ENCODE measurements at places on chromosomes 3 and 15. TPM values are rescaled to one million over a fixed set of nuclear protein-coding genes. Genes with fewer than 3 reads are reported as not detected.

DNA sequence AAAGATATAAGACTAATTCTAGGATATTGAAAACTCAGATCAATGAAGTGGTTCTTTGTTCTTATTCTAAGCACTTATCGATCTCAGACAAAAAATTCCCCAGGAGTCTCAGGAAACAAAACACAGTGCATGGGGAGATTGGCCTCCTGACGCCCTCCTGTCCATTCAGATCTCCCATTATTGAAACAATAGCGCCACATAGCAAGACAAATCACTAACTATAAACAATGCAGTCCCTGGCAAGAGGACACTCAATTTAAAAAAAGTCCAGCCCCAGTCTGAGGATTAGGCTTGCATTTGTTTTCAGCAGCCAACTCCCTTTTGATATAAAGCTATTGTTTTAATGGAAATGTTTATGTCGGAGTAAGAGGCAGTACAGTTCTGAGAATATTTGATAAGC lies 528.2 kb downstream of the GABRG3 start:
- no peak for DNase-seq

DNA sequence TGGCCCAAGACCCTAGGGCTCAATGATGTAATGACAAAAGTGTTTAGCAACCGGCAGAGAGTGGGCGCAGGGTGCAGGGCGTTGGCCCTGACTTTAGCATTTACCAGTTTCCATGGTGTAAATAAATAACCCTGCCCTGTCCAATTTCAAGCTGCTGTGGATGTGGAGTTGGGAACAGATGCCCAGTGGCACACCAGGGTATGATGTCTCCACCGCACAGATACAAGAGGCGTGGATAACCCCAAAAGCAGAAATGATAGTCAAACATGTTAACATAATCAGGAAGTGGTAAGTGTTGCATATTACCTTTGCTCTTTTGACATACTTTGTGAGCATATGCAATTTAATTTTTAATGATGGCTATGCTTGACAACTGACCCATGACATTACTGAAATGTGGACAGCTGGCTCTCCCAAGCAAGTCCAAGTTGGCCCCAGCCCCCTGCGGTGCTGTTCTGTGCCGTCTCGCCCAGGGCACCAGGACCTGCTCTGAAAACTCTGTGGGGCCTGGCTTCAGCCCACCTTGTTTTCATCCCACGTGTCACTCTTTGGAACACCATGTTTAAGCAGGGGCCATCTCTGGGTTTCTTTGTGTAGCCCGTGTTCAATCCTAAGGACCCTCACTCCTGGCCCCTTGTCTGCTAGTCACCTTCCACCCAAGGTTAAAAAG lies 10.8 kb upstream of the ANPEP start:
- no peak for DNase-seq

GRCh38 chr15:38905632-38906031 lies 341.0 kb upstream of the RASGRP1 start:
- no peak for DNase-seq

DNA sequence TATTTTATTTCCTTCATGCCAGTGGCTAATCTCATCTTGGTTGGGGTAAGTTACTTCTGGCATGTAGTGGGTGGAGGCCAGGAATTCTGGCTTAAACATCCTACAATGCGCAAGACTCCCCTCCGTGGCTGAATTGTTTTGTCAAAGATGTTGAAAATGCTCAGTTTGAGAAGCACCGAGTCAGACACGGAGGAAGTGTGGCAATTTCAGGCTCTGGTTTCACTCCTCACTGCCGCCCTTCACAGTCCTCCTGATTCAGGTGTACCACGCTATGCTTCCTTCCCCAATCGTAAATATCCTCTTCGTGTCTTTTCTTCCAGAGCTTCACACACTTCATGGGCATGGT lies 150.7 kb downstream of the OPA1 start:
- no peak for DNase-seq

GRCh38 chr3:179750720-179751328 lies 98.0 kb downstream of the USP13 start:
- no peak for DNase-seq

DNA sequence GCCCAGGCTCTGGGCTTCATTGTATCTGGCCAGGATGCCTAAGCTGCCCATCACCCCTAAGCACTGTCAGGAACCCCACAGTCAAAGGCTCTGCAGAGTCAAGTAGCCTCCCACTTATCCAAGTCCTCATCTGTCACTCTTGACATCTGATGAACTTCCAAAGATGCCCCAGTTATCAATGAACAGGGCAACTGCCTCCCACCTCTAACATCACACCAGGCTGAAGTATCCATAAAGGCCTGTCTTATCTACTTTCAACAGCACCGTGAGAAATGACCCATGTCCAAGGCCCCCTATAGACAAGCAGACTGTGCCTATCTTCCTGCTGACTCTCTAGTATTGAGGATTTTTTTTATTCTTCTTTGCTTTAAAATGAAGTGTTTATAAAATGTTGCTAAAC lies 56.4 kb downstream of the TRIM69 start:
- no peak for DNase-seq

DNA sequence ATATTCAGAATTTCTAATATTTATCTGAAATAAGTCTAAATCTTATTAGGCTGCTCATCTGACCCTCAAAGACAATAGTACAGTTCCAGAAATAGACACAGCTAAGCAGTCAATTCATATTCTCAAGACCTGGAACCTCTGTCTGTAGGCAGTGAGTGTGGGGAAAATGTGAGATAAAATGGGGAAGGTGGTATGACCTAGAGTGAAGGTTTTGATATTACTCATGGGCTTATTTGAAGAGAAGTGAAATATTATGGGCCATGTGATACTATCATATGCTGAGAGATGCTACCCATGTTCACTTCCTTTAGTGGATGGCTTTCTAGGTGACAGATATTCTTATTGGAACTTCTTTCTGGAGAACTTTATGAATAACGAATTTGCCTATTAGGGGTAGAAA lies 33.5 kb downstream of the TGFBR2 start:
- DNase-seq, result no peak

- no peak for DNase-seq
Measured at GRCh38 chr3:473033-473800, 276.7 kb downstream of the CHL1 start.

DNA sequence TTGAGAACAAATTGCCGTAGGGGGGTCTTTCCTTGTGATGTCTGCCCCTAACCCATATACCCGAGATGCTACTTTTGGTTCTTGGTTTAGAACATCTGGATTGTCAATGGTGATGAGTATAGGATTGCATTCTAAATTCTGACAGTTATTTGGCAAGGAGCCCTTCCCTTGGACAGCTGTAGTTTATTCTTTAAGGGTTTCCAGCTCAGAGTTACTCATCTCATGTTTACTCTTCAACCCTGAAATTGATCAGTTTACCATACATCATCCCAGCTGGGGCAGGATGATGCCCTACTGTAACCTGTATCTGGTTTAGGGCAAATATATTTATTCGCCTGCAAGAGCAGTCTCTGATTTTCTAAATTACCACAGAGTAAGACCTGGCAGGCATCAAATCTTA lies 85.7 kb upstream of the XCR1 start:
- no peak for DNase-seq

- DNase-seq, result no peak
Measured at GRCh38 chr15:100809151-100809550, 70.5 kb upstream of the ALDH1A3 start.

DNA sequence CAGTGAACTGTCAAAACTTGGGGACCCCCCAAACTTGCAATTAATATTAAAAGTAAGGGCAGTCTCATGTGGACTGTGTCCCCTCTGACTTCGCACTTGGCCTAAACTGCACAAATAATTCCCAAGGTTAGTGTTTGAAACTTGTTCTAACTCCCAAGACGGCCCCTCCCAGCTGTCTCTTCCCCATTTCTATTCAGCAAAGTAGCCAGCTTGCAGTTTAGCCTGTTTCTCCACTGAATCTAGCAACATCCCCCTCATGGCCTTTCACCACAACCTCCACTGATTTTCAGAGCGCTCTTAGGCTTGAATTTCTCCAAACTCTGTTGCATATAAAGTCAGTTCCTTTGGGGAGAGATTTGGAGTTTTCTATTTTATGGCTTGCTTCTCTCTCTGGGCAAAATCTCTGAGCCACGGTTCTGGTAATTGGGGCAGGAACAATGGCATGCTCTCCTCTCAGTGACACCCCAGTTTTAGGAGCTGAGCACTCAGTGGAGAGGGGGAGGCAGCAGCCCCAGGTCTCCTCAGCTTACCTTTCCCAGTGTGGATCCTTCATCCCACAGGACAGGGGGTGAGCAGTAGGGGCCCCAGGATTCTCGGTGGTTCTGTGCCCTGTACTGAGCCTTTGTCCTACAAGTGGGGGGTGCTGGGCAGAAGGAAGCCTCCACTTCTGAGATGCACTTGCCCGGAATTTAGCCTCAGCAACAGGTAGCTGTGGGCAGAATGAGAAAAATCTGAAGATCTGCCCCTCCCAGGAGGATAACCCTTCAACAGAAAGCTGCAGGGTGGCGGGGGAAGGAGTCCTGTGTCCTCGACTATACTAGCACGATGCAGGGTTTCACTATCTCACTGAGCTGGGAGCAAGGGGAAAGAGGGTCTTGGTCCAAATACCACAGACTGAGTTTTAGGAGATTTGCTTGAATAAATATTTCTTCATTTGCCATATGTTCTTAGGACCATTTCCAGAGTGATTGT lies 39.3 kb upstream of the GATA2 start:
- no peak for DNase-seq

DNA sequence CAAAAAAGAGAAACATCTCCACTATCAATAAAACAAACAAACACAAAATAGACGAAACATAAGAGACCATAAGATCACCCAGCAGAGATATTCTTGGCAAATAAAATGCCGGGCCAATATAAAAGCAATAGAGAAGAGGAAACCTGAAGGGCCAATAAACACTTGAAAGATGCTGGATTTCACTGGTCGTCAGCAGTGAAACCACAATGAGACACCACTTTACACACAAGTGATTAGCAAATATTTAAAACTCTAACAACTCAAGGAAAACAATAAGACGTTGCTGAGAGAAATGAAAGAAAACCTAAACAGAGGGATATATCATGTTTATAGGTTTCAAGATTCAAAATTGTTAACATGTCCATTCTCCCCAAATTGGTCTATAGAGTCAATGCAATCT lies 148.5 kb downstream of the WDR76 start:
- no peak for DNase-seq

- DNase-seq, result no peak
Measured at GRCh38 chr15:41578736-41579383, 19.8 kb downstream of the TYRO3 start.

DNA sequence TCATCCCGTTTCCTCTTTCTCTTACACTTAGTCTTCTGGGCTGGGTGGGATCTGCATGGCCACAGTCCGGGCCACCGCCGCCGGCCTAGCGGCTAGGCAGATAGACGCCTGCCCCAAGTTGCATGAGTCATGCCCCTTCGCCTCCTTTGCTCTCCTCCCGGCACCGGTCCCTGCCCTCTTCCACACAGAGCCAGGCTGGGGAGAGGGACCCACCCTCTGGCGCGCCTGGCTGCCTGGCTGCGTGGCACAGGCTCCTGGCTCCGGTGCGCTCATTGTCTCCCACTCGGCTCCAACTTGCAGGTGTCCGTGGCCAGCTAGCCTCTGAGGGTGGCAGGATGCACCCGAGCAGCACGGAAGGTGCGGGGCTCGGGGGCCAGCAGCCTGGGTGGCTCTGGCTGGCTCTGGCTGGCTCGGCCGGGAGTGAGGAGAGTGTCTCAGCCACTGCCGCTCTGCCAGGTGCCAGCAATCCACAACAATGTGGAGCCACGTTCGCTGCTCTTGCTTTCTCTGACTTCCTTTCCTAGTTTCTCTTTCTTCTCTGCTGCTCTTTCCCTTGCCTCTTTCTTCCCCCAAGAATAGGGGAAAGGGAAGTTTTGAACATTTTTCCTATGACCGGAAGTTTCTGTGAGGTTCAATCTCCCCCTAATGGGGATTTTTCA lies 22.4 kb upstream of the MTHFS start:
- DNase-seq, result no peak

DNA sequence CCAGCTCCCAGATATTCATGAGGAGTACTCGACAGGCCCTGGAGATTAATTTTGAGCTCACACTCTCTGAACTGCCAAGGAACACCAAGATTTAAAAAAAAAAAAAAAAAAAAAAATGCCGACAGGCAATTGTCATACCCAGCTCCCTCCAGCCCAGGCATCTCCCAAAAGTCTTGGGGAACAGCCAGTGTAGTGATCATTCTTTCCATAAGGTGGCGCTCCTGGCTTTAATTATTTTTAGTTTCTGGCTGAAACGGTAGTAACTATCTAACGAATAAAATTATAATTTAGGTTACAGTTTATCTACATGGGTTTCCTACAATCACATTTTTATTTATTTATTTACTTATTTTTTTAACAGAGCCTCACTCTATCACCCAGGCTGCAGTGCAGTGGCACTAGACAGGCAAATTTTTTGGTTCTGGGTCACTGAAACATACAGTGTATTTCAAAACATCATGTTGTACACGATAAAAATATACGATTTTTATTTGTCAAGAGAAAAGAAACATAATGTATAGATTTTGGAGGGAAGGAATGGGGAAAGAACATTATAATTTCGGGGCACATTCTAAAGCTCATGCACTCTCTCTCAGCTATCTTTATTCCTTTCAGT lies 157.3 kb downstream of the ADAMTS9 start:
- DNase-seq, result no peak

DNA sequence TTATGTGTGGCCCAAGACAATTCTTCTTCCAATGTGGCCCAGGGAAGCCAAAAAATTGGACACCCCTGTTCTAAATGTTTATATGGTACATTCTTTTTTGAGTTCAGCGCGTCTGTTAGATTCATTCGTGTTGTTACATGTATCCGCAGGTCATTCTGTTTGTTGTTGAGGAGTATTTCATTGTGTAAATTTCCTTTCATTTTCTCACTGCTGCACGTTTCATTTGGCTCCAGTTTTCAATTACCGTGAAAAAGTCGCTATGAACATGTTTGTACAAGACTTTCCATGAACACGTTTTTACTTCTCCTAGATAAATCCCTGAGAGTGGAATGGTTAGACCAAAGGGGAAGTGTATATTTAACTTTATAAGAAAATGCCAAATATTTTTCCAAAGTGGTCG lies 7.5 kb upstream of the OPA1 start:
- no peak for DNase-seq

GRCh38 chr15:93553167-93553935 lies 464.3 kb upstream of the RGMA start:
- no peak for DNase-seq

DNA sequence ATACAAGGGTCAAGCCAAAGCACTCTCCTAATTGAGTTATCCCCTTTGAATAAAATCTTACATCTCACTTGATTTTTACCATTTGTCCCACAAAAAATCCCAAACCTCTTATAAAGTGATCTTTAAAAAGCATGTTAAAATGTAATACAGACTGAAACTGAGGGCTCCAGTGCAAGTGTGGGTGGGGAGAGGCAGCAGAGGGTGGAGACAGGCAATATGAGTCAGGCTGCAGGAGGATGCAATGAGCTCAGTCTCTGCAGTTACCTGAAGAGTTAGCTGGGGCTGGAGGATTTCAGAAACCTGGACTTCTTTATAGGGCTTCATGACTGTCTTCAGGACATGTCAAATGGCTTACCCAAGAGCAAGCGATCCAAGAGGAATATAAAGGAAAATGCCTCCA lies 14.2 kb upstream of the COLQ start:
- no peak for DNase-seq

- no peak for DNase-seq
Measured at GRCh38 chr3:99355465-99355864, 282.9 kb upstream of the COL8A1 start.

Gene GOLGA6D
- polyA plus RNA-seq, result 0.22 TPM

Gene ZPLD1
- 0.35 TPM for polyA plus RNA-seq

Gene CLDN16
- 43.5 TPM for polyA plus RNA-seq

Gene IGDCC3
- polyA plus RNA-seq, result 12.8 TPM

Gene ADCY5
- polyA plus RNA-seq, result 12.7 TPM

Gene SERINC4
- not detected for polyA plus RNA-seq

Gene GOLGA8J
- 1.6 TPM for polyA plus RNA-seq

Gene GHRL
- polyA plus RNA-seq, result 3.4 TPM

Gene C3orf62
- polyA plus RNA-seq, result 14.7 TPM

Gene TRAIP
- 12.5 TPM for polyA plus RNA-seq

Gene FOXB1
- polyA plus RNA-seq, result not detected

All from left renal cortex interstitium (tissue), 4 donors.